ENCODE measurements at places on chromosomes 6 and 20.

DNA sequence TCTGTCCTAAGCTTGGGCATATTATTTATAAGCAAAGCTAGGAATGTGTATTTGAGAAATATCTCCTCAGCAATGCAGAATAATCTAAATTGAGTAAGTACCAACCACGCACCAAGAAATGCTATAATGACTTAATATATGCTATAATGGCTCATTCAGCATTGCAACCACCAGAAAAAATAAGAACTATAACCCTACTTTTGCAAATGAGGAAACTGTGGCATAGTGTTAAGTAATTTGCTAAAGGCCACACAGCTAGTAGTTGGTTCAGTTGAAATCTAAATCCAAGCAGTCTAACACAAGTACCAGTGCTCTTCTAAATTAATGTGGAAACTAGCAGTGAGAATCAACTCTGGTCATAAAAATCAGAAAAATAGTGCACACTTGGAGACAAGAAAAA is 35.7 kb downstream of the HBS1L start:
- DNase-seq = no peak

DNA sequence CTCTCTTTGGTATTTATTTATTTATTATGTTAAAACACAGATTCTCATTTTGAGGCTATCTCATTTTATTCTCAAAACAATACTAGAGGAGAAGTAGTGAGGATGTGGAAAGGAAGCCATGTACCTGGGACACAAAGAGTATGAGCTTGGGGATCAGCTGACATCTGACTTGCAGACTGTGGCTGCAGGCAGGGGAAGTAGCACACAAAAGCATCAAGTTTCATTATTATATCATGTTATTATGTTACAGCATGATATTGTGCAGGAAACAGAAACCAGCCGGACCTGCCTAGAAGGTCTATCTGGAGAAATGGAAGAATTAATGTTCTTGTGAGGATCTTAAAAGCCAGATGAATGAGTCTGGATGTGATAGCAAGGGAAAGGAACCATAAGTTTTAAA is 248.2 kb downstream of the KHDC1L start:
- no peak for DNase-seq

DNA sequence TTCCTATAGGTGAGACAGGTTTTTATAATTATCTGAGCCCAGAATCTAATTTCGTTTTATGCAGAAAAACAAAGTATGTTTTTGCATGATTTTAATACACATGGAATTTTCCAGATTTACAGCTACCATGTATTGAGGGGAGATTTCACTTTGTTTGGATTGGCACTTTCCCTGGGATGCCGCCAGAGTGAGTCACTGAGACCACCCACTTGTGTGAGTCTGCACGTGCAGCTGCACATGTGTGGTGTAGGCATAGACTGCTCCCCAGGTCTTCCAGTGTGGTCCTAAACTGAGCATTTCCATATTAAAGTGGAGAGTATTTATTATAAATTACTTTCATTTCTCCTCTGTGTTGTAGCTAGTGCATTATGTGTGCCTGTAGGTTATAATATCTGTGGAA is 186.8 kb downstream of the UBE3D start:
- DNase-seq = no peak

- DNase-seq = no peak
Observed at GRCh38 chr20:13299401-13299800, 78.3 kb downstream of the ISM1 start.

DNA sequence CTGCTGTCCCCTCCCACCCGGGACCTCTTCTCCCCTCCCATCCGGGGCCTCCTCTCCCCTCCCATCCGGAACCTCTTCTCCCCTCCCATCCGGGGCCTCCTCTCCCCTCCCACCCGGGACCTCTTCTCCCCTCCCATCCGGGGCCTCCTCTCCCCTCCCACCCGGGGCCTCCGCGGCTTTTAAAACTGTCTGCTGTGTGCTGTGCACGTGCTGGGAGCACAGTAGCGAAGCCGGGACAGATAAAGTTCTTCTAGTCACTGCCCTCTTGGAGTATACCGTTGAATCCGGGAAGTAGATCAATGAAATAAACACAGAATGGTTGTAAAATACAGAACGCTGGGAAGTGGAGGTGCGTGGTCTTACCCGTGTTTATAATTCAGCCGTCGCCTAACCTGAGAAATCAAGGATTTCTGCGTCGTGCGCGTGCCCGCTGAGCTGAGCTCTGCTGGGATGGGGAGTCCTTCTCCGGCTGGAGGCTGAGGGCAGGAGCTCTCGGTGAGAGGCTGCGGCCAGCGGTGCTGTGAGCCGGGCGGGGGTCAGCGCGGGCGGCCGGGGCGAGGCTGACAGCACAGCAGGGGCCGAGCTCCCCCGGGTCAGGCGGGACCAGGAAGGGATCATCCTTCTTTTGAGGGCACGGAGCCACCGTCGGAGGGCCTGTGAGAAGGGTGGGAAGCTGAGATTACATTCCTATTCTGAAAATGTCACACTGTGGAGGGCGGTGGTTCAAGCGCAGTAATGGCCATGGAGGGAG is 19.6 kb upstream of the KIF25 start:
- DNase-seq = no peak

GRCh38 chr20:51573576-51574243 is 31.2 kb upstream of the NFATC2 start:
- DNase-seq = no peak

DNA sequence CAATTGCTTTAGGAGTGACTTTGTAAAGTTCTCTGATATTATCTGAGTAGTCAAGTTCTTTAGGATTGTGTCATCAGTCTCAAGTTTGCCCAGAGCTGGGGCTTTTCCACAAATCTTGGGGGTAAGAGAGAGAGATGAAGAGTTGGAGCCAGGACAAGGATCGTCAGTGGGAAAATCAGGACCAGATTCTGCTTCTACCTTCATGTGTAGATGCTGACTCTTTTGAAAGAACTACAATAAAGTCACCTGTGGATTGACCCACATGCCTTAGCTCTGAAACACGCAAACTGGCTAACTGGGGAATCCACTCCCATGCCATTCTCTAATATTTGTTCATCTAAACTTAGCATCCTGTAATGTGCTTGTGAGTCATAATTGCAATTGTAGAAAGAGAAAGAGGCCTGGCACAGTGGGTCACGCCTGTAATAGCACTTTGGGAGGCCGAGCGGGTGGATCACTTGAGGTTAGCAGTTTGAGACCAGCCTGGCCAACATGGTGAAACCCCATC is 15.6 kb upstream of the BICRAL start:
- no peak for DNase-seq

DNA sequence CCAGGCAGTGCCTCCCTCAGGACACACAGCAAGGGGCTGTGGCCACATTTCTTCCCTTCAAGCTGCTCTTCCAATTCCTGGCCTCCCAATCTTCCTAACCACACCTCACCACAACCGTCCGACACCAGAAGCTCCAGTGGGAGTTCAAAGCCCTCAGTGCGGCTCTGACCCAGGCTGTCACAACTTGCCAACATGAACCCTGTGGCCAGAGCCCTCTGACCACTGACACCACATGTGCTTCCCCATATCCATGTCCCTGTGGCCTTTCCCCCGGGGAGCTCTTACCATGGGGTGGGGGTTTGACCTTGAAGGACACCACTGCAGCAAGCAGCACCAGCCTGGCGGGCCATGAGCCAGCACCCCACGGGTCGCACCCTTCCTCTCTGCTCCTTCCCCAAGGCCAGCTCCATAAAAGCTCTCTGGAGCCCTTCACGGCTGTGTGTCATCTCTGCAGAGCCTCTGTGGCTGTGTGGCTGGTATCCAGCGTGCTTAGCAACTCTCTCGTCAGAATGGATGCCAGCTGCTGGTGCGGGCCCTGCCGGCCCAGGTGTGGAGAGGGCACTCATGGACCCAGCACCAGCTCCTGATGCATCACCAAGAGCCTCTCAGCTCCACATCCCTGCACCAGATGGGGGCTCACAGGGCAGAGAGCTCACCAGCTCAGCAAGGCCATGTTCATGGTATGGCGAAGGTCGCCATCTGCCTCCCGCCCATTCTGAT is 106.1 kb downstream of the PSMB1 start:
- DNase-seq = no peak

GRCh38 chr6:111614833-111615582 is 9.3 kb upstream of the TRAF3IP2 start:
- DNase-seq = no peak

- no peak for DNase-seq
Observed at GRCh38 chr6:144729502-144729901, 444.4 kb downstream of the UTRN start.

DNA sequence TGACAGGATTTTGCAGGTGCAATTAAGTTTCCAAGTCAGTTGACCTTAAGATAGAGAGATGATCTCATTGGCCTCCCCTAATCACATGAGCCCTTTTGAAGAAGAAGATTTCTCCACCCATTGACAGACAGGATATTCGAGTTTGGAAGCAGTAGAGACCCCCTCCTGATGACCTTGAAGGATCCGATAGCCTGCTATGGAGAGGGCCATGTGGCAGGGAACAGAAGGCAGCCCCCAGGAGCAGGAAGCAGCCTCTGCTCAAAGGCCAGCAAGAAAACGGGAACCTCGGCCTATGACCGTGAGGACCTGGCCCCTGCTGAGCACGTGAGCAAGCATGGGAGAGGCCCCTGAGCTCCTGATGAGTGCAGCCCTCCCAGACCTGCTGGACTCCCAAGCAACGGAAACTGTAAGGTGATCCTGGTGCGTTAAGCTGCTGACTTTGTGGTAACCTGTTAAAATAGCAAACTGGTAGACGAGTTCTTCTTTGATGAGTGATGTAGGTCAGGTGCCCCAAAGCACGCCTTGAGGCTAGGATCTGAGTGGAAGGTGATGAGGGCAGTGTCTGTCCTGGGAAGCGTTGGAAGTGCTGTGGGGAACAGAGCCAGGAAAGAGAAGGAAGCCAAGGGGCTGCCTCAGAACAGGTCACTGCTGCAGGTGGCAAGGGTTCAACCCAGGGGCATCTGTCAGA is 18.5 kb upstream of the TUBB2A start:
- no peak for DNase-seq

DNA sequence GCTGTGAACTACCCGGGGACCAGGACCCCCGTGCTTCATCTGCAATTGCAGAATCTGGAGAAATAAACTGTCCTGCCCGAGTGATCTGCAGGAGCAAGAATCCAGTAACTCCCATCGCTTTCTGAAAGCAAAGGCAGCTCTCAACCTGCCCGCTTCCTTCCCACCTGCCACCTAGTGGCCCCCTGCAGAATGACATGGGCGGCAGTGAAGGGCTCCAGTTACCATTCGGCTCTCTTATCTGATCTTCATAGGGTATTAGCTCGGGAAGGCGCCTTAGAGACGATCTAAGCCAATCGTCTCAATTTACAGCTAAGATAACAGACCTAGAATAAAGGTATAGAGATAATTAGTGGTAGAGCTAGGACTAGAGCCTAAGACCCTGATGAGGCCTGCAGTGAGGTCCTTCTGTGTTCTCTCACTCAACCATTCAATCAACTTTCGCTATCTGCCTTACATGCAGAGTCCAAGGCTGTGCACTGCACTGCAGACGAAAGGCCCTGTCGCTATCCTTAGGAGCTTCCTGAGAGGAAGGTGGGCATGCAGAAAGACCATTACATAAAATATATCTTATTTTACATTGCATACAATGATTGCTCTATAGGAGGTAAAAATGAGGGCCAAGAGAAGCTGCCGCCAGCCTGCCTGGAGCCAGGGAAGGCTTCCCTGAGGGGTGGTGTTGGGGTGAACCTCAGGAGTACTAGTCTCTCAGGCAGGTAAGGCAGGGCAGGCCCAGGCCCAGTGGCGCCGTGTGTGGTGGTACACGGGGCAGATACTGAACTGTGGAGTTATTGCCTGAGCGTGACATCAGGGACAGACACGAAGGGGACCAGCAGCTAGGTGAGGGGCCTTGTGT is 7.1 kb upstream of the PSMG4 start:
- DNase-seq = peak; percentile 80

All from NCI-H146 (cell line).